ENCODE measurements at places on chromosomes 3 and 15.

- no peak for DNase-seq
These were observed 3.4 kb upstream of the KNL1 start for GRCh38 chr15:40590667-40591050.

DNA sequence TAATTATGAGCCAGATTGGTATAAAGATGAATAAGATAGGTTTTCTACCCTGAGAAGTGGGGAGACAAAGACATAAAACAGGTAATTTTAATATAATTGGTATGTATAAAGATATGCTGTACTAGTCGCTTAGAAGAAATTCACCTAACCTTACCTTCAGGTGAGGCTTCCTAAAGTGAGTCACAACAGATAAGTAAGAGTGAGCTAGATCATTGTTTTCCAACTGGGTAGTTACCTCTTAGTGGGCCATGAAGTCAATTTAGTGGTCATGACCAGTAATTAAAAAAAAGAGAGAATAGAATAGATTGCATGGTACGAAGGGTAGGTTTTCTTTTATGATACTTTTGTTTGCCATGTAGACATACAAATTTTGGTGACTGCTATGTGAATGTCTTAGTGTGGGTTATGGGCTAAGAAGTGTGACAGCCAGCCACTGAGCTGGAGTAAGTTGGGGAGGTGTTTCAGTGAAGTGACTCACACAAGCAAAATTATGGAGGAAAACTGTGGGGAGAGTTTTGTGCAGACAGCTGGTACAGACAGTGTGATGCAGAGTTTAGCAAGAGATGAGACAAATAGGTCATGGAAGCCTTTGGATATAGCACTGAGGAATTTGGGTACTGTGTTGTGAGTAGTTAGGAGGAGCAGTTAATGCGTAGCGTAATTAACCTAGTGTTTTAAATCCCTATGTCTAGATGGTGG is 8.2 kb downstream of the TRNT1 start:
- no peak for DNase-seq

- DNase-seq = no peak
These were observed 1250.1 kb downstream of the ZPLD1 start for GRCh38 chr3:103684904-103685303.

- no peak for DNase-seq
These were observed 27.0 kb upstream of the CD200R1L start for GRCh38 chr3:112873632-112874031.

- DNase-seq = no peak
These were observed 43.7 kb upstream of the GNB5 start for GRCh38 chr15:52234596-52235541.

DNA sequence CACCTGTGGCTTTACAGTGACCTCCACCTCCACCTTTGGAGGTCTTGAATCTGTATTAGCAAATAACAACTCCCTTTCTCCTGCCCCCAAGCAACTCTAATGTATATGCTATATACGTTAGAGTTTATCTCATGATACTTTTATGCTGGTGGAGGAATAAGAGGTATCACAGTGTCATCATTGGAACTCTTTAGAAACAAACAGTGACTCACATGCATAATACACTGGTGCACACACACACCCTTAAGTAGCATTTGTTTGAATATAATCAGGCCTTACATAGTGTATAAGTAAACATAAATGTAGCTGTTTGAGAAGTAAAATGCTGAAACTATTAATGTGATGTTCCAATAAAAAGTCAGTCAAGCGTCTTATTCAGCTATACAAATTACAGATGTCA is 280.2 kb upstream of the C2CD4B start:
- no peak for DNase-seq

GRCh38 chr3:48400824-48401433 is 28.9 kb downstream of the FBXW12 start:
- peak; percentile 21 for DNase-seq

DNA sequence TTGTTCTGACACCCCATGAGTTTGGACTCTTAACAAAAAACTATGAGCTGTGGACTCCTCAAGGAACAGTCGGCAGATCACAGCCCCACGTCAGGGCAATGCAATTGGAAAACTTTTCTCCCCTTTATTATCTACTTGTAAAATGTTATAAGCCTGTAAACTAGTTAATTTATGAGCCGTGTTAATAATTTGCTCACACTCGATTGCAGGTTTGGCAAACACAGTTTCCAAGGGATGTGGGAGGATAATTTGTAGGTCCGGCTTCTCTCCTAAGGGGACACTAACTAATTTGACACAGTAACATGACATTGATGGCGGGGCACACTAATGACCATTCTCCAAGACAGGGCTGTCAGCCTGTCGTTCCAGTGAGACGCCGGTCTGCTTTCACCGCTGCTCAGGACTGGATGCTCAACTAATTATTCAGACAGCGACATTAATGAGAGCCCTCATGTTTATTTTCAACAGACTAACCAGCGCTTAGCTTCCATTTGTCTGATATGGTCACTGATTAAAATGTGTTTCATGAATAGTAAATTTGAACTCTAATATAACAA is 222.1 kb downstream of the FOXP1 start:
- DNase-seq = no peak

GRCh38 chr3:171255236-171255806 is 204.9 kb downstream of the TNIK start:
- no peak for DNase-seq

GRCh38 chr3:153974614-153975013 is 146.6 kb upstream of the ARHGEF26 start:
- DNase-seq = no peak

DNA sequence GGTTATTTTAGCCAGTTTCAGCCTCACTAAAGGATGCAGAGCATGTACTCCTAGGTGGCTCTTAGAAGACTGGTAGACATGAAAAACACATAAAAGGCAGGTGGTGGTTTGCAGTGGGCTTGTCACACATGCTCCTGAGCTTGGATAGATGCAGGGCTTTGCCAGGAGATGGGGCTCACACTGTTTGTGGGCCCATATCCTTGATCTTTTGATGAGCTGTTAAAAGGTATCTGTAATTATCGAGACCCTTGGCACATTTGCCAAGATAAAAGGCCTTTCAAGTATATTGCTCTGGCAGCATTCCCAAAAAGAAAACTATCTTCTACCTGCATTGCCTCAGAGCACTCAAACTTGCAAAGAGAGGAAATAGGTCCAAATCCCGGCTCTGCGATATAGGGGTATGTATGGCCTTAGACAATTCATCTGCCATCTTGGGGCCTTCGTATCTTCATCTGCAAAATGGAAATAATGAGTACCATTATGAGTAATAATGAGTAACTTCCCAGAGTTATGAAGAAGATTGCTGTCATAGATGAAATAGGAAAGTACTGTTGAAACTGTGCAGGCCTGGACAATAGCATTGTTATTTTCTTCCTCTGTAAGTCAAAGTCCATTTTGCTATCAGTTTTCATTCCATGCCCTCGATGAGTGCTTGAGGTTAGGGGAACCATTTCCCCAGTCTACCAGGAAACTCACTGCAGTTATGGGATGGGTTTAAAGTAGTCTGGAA is 172.7 kb downstream of the SYNPR start:
- no peak for DNase-seq

DNA sequence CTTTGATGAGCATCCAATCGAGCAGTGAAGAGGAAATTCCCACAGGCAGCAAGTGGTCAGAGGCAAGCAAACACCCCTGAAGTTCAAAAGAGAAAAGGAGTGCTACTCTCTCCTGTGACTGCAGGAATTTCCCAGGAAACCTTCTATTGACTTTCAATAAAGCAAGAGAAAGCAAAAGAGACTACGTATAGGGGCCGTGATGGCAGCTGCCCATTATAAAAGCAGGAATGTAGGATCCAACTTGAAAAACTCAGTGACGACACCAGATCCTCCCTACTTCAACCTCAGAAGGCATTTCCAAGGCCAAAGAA is 53.1 kb upstream of the IP6K2 start:
- no peak for DNase-seq

DNA sequence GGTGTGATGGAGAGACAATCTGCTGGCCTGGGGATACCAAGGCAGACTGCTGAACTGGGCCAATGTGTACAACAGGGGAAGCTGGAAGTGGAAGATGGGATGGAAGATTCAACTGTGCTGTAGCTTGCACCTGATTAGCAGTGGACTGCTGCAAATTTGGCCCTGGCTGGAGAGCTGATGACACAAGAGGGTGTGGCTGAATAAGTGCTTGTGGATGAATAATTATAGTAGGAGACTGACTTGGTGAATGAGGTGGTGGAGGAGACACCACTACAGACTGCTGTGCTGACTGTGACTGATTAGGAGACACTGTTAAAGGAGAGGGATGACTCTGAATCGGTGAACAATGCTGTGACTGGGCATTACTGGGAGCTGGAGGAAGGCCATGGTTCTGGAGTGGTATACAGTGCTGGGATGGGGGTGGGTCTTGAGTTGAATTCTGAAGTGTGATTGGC is 52.5 kb downstream of the PHC3 start:
- no peak for DNase-seq

DNA sequence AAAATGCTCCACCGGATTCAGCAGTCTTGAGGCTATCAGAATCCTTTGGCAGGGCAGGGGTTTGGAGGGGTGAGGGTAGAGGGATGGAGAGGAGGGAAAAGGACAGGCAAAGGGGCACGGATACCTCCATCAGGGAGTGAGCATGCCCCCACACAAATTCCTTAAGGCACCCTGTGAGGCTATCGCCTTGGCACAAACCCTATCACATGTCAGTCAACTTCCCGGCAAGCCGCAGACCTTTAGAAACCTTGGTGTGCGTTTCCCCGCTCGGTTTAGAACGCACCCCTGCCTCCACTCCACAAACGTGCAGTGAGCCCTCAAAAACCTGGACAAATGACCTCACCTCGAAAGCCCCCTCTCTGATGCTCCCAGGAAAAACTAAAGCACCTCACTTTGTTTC is 422 bp upstream of the SETMAR start:
- no peak for DNase-seq
